ENCODE measurements at places on chromosomes 2 and 18. TPM values are rescaled to one million over a fixed set of nuclear protein-coding genes. Genes with fewer than 3 reads are reported as not detected.

DNA sequence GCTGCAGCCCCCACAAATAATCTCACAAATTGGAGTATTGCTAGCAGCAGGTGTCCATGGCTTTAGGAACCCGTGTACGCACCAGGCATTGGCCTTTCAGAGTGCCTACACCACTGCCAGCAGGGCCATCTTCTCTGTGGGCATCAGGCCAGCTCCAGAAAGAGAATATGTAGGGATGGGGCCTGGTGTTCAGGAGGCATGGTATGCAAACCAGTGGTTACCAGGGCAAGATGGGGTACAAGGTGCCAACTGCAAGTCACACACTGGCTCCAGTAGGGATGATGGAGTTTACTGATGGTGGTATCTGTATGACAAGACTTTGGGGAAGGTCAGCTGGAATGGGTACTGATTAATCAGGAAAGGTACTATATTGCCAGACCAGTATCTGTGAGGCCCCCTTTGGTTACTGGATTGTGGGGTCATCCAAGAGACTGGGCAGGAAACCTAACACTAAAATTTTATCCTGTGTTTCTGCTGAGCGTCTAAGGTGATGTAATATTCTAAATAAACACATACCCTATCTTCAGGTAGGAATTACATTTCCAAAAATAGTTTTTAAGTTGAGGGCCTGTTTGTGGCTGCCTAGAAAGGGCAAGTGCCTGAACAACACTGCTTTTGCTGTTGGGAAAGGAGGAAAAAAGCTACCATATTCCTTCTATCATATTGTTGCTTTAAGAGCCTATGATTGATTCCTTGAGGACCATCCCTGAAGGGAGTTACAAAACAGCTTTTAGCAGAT, 9.0 kb downstream of the CNOT9 start:
- DNase-seq, result no peak

- DNase-seq, result no peak
Observed at GRCh38 chr2:147760984-147761383, 83.8 kb upstream of the ACVR2A start.

GRCh38 chr2:235229236-235229635, 264.6 kb upstream of the AGAP1 start:
- no peak for DNase-seq

DNA sequence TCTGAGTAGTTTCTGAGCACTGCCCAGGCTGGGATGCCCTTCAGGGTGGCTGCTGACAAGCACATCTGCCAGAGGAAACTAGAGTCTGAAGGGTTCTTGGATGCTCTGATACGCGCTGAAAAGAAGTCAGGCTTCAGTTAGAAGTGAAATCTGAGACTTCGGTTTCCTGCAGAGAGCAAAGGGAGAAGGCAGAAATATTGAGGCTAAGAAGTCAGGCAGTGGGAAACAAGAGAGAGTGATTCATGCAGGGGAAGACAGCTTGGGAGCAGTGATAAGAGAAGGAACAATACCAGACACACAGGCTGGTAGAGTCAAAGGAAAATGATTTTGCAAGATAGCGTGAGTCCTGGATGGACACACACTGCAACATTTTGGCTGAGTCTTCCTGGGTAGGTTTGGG, 51.0 kb upstream of the BOD1L2 start:
- DNase-seq, result no peak

DNA sequence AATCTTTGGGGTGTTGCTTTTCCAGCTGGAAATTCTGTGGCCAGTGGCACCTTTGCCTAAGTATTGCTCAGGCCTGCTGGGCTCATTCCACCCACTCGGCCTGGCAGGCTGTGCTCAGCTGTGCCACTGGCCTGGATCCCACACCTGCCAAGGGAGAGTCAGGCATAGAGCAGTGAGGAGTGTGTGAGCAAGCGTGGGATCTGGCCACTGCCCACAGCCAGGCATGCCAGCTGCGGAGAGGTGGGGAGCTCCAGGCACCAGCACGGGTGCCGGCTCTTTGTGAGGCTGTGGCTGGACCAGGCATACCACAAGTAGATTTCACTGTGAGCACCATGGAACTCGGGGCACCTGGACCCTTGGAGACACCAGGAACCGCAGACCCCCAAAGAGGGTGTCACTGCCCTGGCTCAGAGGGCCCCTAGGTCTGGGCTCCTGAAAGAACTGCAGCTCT, 118.1 kb upstream of the MAP2 start:
- DNase-seq, result no peak

GRCh38 chr2:75466708-75467311, 93.9 kb downstream of the EVA1A start:
- peak; percentile 23 for DNase-seq

- DNase-seq, result no peak
Observed at GRCh38 chr18:48472610-48473009, 63.4 kb upstream of the ZBTB7C start.

DNA sequence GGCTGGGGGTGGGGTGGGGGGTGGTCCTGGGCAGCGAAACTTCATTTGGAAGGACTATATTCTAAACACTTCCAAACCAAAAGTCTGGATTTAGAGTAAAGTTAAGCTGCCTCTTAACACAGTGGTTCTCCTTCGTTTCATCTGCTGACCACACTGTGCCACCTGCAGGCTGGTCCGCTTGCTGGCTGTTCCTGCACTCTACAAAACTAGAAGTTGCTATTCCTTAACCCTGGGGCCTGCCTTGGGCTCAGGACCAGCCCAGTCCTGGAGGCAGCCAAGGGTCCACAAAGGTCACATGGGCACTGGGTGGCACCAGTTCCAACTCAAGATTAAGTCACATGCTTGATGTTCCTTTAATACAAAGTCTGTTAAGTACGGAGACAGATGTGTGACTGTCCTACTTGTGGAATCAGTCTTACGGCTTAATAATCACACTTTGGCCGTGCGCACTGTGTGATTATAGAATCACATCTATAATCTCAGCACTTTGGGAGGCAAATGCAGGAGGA, 195.4 kb downstream of the FAM210A start:
- DNase-seq, result peak; percentile 76

DNA sequence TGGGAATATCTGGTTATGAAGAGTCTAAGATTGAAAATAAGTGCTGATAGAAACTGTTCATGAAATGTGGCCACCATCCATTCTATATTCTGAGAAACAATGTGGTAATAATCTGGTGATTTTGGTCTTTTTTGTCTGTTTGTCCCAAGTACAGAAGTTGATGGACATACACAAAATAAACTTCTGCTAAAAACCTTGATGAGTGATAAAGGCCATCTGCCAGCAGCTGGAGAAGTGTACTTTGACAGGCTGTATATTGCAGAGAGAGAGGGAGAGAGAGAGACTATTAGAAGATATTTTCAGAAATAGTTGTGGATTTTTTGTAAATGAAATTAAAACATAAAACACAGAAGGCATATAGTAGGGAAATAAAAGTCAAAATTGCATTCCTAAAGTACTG, 96.9 kb upstream of the NABP1 start:
- DNase-seq, result no peak

GRCh38 chr2:171317492-171318125, 116.2 kb downstream of the METTL8 start:
- DNase-seq, result no peak

GRCh38 chr2:85710687-85711577, 16.8 kb downstream of the GNLY start:
- peak; percentile 77 for DNase-seq

- DNase-seq, result no peak
Observed at GRCh38 chr2:146244131-146244530, 1600.7 kb upstream of the ACVR2A start.

DNA sequence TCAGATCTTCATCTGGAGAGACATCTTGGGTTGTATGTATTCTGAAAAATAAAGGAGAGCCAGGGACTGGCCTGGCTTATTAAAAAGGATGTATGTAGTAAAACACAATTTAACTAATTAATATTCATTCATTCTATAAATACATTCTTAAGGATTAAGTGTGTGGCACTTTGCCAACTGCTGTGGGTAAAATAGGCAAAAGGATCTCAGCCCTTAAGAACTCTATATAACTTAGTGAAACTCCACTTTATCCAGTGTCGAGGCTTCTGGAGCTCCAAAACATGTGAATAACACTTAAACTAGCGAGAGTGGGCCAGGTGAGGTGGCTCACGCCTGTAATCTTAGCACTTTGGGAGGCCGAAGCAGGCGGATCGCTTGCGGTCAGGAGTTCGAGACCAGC, 7.7 kb upstream of the STK39 start:
- DNase-seq, result no peak

DNA sequence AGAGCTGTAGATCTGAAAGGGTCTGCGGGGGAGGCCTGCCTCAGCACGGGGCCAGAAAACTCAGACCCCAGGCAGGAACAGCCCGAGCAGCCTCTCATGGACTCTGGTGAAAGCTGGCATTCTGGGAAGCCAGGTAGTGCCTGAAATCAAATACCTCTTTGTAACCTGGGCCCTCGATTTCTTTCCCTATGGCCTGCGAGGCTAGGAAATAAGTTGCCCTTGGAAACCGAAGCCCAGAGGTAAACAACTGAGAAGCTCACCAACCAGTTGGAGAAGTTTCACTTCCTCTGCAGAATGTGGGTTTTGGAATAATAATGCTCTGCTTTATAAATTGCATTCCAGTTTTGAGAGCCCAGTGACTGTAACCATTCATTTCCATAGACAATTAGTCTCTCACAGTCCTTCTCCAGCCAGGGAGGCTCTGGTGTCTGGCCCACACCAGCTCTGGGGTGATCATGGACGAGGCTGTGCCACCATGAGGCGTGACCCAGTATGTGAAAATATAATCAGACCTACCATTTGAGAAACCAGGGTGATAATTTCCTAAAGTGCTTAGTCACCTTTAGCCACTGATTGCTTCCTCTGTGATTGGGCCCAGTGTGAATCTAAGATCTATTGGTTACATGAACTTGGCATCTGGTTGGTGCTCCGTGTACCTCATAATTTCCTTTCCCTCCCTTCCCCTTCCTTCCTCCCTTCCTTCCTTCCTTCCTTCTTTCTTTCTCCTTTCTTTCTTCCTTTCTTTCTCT, 133.1 kb upstream of the PELI1 start:
- peak; percentile 50 for DNase-seq

DNA sequence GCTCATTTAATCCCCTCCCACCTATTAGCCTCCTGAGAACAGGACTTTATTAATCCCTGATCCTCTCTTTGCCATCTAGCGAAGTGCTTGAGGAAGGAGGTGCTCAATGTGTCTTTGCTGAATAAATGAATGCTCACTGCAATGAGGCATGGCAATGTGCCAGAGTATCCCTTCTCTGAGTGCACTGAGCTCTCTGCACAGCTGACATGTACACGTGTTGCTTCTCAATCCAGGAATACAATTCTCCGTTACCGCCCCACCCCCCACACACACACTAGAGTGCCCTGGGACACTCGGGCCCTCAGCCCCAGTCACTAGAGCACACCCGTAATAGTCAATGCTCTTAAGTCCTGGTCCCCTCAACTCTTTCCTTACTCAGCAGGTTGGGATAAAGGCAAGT, 41.4 kb downstream of the FAM178B start:
- DNase-seq, result no peak

- peak; percentile 63 for DNase-seq
Observed at GRCh38 chr2:236928380-236929037, 157.2 kb upstream of the COPS8 start.

- DNase-seq, result no peak
Observed at GRCh38 chr2:33122726-33123125, 176.0 kb downstream of the LTBP1 start.

DNA sequence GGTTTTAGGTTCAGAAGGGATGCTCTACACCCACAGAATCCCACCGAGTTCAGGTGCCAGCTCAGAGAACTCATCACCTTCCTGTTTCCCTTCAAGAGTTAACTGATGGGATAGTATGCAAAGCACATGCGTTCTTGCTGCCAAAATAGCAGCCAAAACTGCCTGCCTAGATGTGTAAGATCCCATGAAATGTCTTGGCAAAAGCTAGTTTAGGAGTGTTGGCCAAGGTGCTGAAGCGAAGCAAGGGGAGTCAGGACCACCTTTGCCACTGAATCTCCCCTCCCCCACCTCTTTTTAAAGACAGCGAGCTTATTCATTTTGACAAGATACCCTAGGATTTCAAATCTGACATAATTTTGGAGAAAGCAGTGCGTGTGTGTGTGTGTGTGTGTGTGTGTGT, 2.1 kb downstream of the DOCK10 start:
- DNase-seq, result no peak

GRCh38 chr2:72712304-72712703, 113.5 kb downstream of the EXOC6B start:
- no peak for DNase-seq

- no peak for DNase-seq
Observed at GRCh38 chr2:140580532-140581151, 1550.2 kb downstream of the LRP1B start.

DNA sequence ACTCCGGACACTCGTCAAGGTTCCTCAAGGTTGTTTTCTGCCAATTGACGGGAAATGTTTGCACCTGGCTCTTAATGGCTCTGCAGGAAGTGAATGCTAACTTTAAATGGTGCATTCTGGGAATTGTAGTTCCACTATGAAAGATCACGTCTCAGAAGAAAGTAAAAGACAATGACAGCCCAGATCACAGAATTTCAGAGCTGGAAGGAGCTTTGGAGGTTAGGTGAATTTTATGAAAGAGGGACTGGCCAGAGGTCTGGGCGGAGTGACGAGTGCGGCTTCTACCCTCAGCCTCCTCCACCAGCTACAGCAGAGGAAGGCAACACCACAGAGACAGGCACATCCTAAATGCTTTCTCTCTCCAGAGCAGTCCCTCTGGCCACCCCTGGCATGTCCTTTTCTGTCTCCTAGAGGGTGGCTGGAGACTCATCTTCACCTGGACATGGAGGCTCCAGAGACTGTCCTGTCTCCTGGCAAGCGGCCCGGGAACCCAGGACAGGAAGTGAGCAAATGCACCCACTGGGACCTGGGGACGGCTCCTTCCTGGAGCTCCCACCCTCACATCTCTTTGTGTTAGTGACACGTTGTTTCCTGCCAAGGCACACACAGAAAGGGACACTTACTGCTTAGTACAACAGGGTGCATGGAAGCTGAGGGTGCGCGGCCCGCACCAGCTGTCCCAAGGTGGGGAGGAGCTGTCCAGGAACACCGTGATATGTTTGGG, 19.4 kb downstream of the THAP4 start:
- peak; percentile 39 for DNase-seq

DNA sequence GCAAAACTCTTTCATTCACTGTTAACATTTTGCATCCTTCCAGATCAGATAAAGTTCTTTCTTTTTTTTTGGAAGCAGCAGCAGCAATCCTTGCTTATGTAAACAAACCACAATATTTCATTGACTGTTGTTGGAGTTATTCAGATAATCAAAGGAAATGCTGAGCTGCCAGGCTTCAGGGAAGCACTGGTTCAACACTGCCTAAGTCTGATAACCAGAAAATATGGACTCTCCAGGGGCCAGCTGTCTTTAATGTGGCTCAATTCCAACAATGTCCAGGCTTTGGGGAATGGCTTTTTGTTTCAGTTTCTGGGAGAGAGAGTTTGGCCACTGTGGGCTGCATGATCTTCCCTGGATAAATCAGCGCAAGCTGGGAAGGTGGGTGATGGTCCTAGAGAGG, 354.3 kb downstream of the AKAIN1 start:
- no peak for DNase-seq

The DYSF gene
- 96.5 TPM for total RNA-seq

The TUBB6 gene
- 861 TPM for total RNA-seq

The ZNF2 gene
- 4.6 TPM for total RNA-seq

The CRACDL gene
- 2.2 TPM for total RNA-seq

The ERFE gene
- under 0.01 TPM for total RNA-seq

The CRYBA2 gene
- total RNA-seq, result not detected

The RTKN gene
- total RNA-seq, result 11.8 TPM

The FOXI3 gene
- total RNA-seq, result not detected

The DSG1 gene
- total RNA-seq, result not detected

The MEP1B gene
- total RNA-seq, result not detected

The TMEM37 gene
- total RNA-seq, result 0.20 TPM

The TWIST2 gene
- total RNA-seq, result 0.44 TPM

The SERPINB12 gene
- total RNA-seq, result not detected

The TCF7L1 gene
- total RNA-seq, result 7.5 TPM

The REG3G gene
- total RNA-seq, result not detected
